ENCODE measurements at places on chromosomes 12 and 14.

DNA sequence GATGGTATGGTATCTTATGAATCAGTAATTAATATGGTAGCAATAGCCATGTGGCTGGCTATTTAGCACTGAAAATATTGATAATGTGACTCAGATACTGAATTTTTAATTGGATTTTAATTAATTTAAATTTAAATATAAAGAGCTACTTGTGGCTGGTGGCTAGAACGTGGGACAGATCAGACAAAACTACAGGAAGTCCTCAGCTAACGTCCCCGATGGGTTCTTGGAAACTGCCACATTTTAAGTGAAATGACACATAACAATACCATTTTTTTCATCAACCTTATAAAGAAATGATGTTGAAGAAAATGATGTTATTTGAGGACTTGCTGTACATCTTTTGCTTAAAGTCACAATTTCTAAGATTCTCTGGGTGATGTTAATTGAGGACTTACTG, 138.1 kb upstream of the FLRT2 start:
- DNase-seq: no peak

- no peak for DNase-seq
Measured at GRCh38 chr12:40117818-40118217, 11.9 kb upstream of the SLC2A13 start.

DNA sequence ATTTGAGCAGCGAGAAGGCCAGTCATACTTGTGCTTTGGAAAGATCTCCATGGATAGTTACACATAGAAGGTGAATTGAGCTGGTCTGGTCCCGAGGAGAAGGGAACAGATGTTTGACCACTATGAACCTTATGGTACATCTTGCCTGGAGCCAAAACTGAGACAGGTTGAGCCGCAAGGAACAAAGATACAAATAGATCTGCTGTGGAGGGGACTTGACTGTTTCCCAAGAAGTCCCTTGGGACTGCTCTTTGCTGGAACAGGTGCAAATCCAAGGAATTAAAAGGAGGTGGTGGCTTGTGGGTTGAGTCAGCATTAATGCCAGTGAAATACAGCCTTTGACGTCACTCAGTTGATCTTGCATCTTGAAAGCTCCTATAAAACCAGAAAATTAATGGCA, 68.8 kb upstream of the PRIMA1 start:
- no peak for DNase-seq

GRCh38 chr14:34138175-34138574, 187.3 kb upstream of the EGLN3 start:
- no peak for DNase-seq

DNA sequence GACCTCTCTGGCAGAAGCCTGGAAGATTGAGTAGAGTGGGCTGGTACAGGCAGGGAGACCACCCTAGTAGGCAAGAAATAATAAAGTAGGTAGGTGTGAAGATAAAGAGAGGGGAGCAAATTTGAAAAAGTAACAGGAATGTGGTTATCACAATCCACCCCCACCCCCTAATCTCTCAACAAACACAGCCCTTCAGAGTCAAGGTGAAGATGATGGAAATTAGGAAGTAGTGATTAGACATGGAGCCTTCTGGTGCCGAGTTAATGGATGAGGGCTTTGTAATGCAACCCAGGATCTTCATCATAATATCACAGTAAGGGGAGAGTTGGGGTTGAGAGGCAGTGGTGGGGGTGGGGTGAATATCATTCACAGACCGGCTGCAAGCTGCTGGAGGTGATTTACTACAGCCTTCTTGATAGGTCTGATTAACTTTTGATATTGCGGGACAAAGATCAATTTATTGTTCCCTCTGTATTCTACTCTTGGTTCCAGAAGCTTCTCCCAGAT, 29.2 kb upstream of the CRY1 start:
- DNase-seq: no peak

- DNase-seq: no peak
Measured at GRCh38 chr14:68340262-68340661, 452.6 kb downstream of the ZFP36L1 start.

- DNase-seq: peak; percentile 45
Measured at GRCh38 chr14:100709289-100710284, 17.1 kb upstream of the DLK1 start.

DNA sequence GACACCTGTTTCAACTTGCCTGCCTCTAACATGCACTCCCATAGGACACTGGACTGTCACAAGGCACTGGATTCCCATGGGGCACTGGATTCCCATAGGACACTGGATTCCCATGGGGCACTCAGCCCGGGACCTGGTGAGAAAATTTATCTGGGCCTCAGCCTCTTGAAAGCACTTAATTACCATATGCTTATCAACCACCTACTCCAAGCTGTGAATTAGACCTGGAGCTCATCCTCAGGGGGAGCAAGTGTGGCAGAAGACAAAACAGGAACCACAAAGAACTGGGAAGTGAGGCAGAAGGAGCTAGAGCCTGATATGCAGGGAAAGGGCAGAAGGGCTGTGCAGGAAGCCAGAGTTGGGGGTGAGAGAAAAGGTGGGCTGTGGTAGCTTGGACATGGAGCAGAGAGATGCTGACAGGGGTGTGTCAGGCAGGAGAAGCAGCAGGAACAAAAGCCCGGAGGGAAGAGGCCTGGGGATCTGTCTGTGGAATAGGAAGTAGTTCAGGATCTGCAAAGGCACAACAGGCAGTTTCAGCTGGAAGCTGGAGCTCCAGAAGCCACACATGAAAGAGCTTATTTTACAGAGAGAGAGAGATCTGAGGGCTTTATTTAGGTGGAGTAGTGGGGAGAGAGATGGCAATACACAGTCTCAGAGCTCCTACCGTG, 3.1 kb downstream of the KRT82 start:
- no peak for DNase-seq

- no peak for DNase-seq
Measured at GRCh38 chr12:31634620-31635019, 24.9 kb upstream of the ETFBKMT start.

All from right renal cortex interstitium (tissue), 3 donors.